Right atrium auricular region (tissue), 2 donors: ENCODE measurements at places on chromosomes 5 and 9. TPM values are rescaled to one million over a fixed set of nuclear protein-coding genes. Genes with fewer than 3 reads are reported as not detected.

OBP2B gene
- total RNA-seq: not detected

RETREG1 gene
- 180 TPM for total RNA-seq

INSYN2B gene
- not detected for total RNA-seq

IL13 gene
- total RNA-seq: not detected

COL5A1 gene
- 22.0 TPM for total RNA-seq

PCDHGA9 gene
- total RNA-seq: 5.2 TPM

VCAN gene
- total RNA-seq: 139 TPM

FOXD4L4 gene
- total RNA-seq: not detected

AHRR gene
- 0.30 TPM for total RNA-seq

ZNF483 gene
- total RNA-seq: 5.5 TPM

GRCh38 chr5:175695161-175696126 is 37.6 kb downstream of the HRH2 start:
- no peak overlapping the region for H3K4me3 ChIP-seq
- DNase-seq: no peak
- H3K27ac ChIP-seq: peak overlapping the region; percentile 38
- no peaks in the 10 kb centered on the region for H3K36me3 ChIP-seq
- peaks cover 44% of the 10 kb centered on the region for H3K4me1 ChIP-seq

- no peaks in the 10 kb centered on the region for H3K27me3 ChIP-seq
- no peaks in the 10 kb centered on the region for H3K4me1 ChIP-seq
- H3K36me3 ChIP-seq: no peaks in the 10 kb centered on the region
- no peak overlapping the region for H3K4me3 ChIP-seq
Observed at GRCh38 chr9:127878652-127879390, 1.3 kb upstream of the AK1 start.

- no peaks in the 10 kb centered on the region for H3K4me1 ChIP-seq
- no peak overlapping the region for H3K27ac ChIP-seq
- H3K4me3 ChIP-seq: no peak overlapping the region
- H3K27me3 ChIP-seq: no peaks in the 10 kb centered on the region
- no peaks in the 10 kb centered on the region for H3K36me3 ChIP-seq
Observed at GRCh38 chr5:137760294-137760693, 6.1 kb upstream of the HNRNPA0 start.

DNA sequence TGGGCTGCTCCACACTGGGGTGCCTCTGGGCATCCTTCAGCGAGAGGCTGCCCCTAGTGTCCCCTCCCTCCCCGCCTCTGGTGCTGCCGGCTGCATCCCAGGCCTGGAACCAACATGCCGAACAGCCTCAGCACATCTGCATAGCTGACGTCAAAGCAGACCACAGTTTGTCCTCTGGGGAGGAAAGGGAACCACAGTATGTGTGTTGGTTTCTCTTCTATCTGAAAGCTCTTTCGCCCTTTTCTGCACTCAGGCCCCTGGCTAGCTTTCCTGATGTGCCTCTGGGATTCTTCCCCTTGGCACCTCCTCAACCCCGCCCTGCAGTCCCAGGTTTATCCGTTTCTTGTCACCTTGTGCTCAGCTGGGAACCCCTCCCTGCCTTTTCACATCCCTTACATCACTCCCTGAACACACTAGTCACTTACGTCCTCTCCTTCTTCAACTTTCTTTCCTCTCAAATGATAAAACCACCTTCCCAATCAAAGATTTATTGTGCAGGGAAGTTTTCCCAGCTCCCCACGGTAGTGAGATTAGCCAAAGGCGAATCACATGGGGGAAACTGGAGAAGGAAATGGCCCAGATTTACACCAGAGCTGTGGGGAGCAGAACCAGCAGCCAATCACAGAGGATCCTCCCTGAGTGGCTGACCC is 35.5 kb upstream of the B4GALT1 start:
- no peaks in the 10 kb centered on the region for H3K27me3 ChIP-seq
- peak overlapping the region; percentile 2 for H3K27ac ChIP-seq
- peaks cover 16% of the 10 kb centered on the region for H3K4me1 ChIP-seq
- no peaks in the 10 kb centered on the region for H3K36me3 ChIP-seq
- no peak overlapping the region for H3K4me3 ChIP-seq
- peak; percentile 73 for DNase-seq

- no peaks in the 10 kb centered on the region for H3K36me3 ChIP-seq
- no peak overlapping the region for H3K27ac ChIP-seq
- DNase-seq: no peak
- no peaks in the 10 kb centered on the region for H3K4me1 ChIP-seq
- no peaks in the 10 kb centered on the region for H3K27me3 ChIP-seq
Observed at GRCh38 chr5:111848476-111848875, 91.5 kb upstream of the NREP start.

DNA sequence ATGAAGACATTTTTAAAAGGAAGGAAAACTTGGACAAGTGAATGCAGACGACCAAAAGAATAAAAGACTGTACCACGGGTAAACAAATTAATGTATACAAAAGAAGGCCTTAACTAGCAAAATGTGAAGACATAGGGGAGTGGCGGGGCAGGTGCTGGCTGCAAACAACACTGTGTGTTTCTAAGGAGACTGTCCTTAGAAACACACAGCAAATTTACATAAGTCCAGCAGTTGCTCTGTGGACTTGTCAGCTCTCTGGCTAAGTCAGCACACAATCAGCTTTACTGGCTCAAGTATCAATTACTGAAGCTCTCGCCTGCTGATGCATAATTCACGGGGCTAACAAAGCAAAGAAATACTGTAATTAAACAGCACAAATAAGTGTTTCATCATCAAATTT is 24.8 kb downstream of the PTBP3 start:
- H3K4me1 ChIP-seq: no peaks in the 10 kb centered on the region
- H3K4me3 ChIP-seq: no peak overlapping the region
- no peak for DNase-seq
- H3K36me3 ChIP-seq: no peaks in the 10 kb centered on the region

GRCh38 chr5:25405850-25406249 is 761.1 kb upstream of the CDH10 start:
- no peaks in the 10 kb centered on the region for H3K4me1 ChIP-seq
- no peak for DNase-seq
- no peaks in the 10 kb centered on the region for H3K36me3 ChIP-seq
- H3K27me3 ChIP-seq: no peaks in the 10 kb centered on the region

DNA sequence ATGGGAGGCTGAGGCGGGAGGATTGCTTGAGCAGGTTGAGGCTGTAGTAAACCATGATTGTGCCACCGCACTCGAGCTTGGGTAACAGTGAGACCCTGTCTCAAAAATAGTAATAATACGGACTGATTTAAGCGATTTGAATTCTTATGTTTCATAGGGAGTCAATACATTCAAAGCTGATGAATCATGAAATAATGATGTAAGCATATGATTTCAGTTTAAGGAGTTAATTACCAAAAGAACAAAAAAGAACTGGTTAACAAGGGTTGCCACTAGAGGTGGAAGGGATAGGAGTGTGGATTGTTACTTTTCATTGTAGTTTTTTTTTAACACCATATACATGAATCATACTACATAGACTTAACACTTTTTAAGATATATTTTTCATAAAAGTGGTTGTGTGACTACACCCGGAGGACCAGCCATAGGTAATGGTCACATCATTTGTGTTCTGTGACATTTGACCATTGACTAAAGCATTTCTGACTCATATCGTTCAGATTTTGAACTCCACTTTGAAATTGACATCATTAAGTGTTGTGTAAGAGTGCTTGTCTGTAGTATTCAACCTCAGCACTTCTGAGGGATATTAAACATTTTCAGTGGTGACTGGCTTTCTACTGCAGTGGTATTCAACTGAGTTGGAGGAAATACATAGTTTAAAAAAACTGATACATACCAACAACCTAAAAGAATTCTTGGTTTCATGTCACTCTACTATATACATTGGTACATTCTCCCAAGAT is 7.0 kb downstream of the TRMT10B start:
- DNase-seq: no peak
- H3K27me3 ChIP-seq: no peaks in the 10 kb centered on the region
- no peak overlapping the region for H3K27ac ChIP-seq

DNA sequence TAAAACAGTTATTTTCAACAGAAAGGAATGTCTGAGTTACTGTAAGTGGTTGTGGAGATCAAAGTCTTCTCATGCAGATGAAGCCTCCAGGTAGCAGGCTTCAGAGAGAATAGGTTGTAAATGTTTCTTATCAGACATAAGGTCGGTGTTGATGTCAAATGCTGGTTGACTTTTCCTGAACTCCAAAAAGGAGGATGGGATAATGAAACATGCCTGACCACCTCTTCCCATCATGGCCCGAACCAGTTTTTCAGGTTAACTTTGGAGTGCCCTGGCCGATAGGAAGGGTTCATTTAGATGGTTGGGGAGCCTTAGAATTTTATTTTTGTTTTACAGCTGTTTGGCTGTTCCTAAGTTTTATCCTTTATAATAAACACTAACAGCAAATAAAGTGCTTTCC is 478.4 kb downstream of the ACTL7B start:
- H3K27ac ChIP-seq: no peak overlapping the region
- no peaks in the 10 kb centered on the region for H3K4me1 ChIP-seq
- H3K36me3 ChIP-seq: no peaks in the 10 kb centered on the region
- DNase-seq: no peak
- H3K27me3 ChIP-seq: no peaks in the 10 kb centered on the region

GRCh38 chr5:96919754-96920197 is 16.1 kb upstream of the LNPEP start:
- no peak for DNase-seq
- H3K4me3 ChIP-seq: no peak overlapping the region
- no peaks in the 10 kb centered on the region for H3K36me3 ChIP-seq
- no peak overlapping the region for H3K27ac ChIP-seq
- no peaks in the 10 kb centered on the region for H3K27me3 ChIP-seq
- no peaks in the 10 kb centered on the region for H3K4me1 ChIP-seq

GRCh38 chr9:120713257-120714087 is 798 bp downstream of the MEGF9 start:
- H3K4me3 ChIP-seq: peak overlapping the region; percentile 90
- H3K4me1 ChIP-seq: peaks cover 36% of the 10 kb centered on the region
- H3K36me3 ChIP-seq: no peaks in the 10 kb centered on the region
- H3K27me3 ChIP-seq: no peaks in the 10 kb centered on the region
- no peak for DNase-seq
- peak overlapping the region; percentile 84 for H3K27ac ChIP-seq

DNA sequence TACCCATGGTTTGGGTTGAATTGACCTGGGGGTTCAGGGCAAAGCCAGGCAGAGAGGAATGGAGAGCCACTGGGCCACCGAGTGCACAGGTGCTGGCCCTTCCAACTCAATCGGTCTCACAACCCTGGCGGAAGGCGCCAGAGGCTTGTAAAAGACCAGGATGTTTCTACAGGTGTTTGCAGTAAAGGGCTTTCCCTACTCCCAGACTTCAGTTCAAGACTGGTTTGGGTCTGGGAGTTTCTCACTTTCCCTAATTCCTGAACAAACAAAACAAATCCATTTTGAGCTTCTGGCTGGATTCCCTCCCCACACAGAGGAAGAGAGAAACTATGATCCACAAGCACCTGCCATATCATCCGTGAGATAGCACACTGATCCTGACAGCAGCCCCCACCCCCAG is 125.2 kb upstream of the KLF4 start:
- no peak for DNase-seq
- no peak overlapping the region for H3K27ac ChIP-seq
- no peaks in the 10 kb centered on the region for H3K4me1 ChIP-seq
- H3K27me3 ChIP-seq: no peaks in the 10 kb centered on the region
- H3K36me3 ChIP-seq: no peaks in the 10 kb centered on the region
- H3K4me3 ChIP-seq: no peak overlapping the region

- no peaks in the 10 kb centered on the region for H3K27me3 ChIP-seq
- H3K36me3 ChIP-seq: no peaks in the 10 kb centered on the region
- no peak overlapping the region for H3K27ac ChIP-seq
- H3K4me3 ChIP-seq: no peak overlapping the region
Observed at GRCh38 chr5:111299831-111300432, 75.7 kb downstream of the CAMK4 start.

- H3K27ac ChIP-seq: no peak overlapping the region
- no peak overlapping the region for H3K4me3 ChIP-seq
- DNase-seq: no peak
- H3K4me1 ChIP-seq: no peaks in the 10 kb centered on the region
- no peaks in the 10 kb centered on the region for H3K36me3 ChIP-seq
- no peaks in the 10 kb centered on the region for H3K27me3 ChIP-seq
Observed at GRCh38 chr9:133976887-133977286, 15.2 kb downstream of the VAV2 start.

- H3K36me3 ChIP-seq: no peaks in the 10 kb centered on the region
- no peaks in the 10 kb centered on the region for H3K27me3 ChIP-seq
- H3K4me3 ChIP-seq: no peak overlapping the region
- H3K27ac ChIP-seq: no peak overlapping the region
- no peak for DNase-seq
Observed at GRCh38 chr5:65152131-65152530, 329.6 kb downstream of the ADAMTS6 start.

DNA sequence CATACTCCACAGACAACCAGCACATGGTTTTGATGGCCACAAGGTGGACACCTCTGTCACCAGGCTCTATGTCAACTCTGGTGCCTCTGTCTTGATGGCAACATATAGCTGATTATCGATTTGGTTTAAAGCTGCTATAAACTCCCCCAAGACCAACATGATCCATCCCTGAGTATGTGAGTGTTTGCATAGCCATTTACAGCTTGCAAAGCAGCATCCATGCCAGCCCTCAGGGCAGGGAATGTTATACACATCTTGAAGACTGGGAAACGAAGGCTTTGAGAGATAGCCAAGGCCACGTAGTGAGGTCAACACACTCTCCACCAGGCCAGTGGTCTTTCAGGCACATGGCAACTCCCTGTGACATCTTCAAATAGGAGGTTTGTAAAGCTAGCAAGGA is 40.3 kb upstream of the BRINP1 start:
- DNase-seq: no peak
- H3K27me3 ChIP-seq: no peaks in the 10 kb centered on the region
- H3K27ac ChIP-seq: no peak overlapping the region
- no peak overlapping the region for H3K4me3 ChIP-seq
- no peaks in the 10 kb centered on the region for H3K36me3 ChIP-seq

DNA sequence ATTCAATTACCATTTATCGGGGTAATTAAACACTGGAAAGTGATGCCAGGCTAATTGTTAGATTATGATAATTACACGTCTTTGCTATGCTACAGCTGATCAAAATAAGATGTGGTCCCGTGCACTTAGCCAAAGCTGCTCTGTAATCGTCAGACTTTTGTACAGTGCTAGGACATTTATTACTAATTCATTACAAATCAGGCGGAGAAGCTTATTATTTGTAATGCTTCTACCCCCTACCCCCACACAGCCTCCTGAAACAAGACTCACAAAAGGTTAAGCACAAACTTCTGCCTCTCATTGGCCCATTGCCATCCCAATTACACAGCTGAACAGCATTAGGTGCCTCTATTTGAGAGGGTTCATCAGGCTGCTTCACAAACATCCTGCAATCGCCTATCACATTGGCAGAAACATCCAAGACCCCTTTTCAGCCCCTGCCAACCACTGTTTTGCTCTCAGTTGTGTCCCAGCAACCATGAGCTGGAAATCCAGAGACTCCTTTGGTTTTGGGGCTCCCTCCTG is 232.7 kb downstream of the EFNA5 start:
- H3K27ac ChIP-seq: no peak overlapping the region
- no peak overlapping the region for H3K4me3 ChIP-seq
- H3K27me3 ChIP-seq: no peaks in the 10 kb centered on the region
- no peaks in the 10 kb centered on the region for H3K36me3 ChIP-seq
- DNase-seq: no peak
- H3K4me1 ChIP-seq: peaks cover 6% of the 10 kb centered on the region
